Inflammatory macrophage (primary cell): ENCODE measurements at places on chromosomes 7 and 10.

- DNase-seq: no peak
Measured at GRCh38 chr10:132107186-132107948, 41.6 kb downstream of the JAKMIP3 start.

- no peak for DNase-seq
Measured at GRCh38 chr10:93752761-93753160, 5.0 kb upstream of the LGI1 start.

DNA sequence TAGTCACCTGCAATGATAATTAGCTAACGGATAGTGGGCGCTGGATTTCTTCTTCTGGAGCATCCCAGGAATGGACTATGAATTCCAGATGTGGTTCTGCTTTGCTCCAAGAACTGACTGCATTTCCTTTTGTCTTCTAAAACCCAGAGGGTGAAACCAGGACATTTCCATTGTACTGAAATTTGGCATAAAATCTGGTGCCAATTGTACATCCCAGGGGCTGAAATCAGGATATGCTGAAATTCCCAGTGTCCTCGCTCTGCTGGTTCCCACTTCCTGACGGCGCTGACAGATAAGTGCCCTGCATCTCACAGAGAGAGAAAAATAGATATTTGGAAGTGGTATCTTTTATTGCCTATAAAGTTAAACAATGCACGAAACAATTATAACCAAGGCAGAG is 31.9 kb downstream of the RBM20 start:
- DNase-seq: no peak

GRCh38 chr10:91088300-91089140 is 131.9 kb upstream of the PCGF5 start:
- no peak for DNase-seq

- peak; percentile 93 for DNase-seq
Measured at GRCh38 chr10:29687421-29688164, 52.8 kb upstream of the SVIL start.

DNA sequence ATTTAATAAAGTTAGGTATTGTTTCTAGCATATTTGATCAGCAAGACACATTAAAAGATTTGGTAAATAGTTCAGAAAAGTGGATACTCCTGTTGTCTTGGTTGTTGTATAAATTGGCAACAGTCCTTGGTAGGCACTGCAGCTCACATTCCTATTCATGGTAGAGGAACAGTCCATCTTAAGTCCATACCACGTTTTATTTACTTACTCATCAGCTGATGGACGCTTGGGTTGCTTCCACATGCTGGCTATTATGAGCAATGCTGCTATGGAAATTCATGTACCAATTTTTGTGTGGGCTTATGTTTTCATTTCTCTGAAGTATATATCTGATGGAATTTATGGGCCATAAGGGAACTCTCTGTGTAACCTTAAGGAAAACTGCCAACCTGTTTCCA is 43.3 kb downstream of the C10orf120 start:
- no peak for DNase-seq
